ENCODE measurements at places on chromosomes 12 and 14.

GRCh38 chr12:88889326-88890110 lies 309.2 kb upstream of the KITLG start:
- no peak for DNase-seq

- peak; percentile 97 for DNase-seq
Measured at GRCh38 chr14:61934385-61934784, 172.2 kb downstream of the SNAPC1 start.

DNA sequence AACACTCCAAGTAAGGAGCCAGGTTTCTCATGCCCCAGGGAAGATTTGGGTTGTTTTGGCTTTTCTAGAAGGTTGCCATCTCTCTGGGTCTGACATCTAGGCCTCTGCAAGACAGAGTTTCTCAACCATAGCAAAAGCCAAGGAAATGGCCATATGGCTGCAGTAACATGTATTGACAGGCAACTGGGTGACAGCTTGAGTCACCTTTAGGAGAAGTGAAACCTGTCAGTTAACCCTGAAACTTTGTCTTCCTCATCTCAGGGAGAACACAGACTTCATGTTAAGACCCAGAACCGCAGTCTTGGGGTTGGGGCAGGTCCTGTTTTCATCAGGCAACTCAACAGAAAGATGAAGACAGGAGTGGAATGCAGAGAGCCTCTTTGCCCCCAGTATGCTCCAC lies 46.0 kb upstream of the PLBD1 start:
- DNase-seq, result no peak

GRCh38 chr14:81436296-81437138 lies 36.4 kb upstream of the STON2 start:
- DNase-seq, result no peak

DNA sequence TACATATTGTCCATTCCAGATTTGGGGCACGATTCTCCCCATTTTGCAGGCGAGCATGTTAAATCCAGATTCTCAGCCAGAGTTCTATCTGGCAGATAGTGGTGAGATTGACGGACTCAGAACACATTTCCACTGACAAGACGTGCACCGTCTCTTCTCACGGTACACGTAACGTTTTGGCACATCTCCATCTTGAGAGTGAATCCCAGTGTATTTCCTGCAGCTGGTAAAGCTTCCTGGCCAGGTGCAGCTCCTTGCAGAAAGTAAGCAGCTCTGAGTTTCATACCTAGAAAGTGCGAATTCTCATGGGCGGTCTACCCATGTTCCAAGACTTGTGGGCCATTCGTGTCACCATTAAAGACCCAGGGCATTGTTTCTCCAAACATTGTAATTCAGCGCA lies 102.6 kb downstream of the TSPAN9 start:
- no peak for DNase-seq

DNA sequence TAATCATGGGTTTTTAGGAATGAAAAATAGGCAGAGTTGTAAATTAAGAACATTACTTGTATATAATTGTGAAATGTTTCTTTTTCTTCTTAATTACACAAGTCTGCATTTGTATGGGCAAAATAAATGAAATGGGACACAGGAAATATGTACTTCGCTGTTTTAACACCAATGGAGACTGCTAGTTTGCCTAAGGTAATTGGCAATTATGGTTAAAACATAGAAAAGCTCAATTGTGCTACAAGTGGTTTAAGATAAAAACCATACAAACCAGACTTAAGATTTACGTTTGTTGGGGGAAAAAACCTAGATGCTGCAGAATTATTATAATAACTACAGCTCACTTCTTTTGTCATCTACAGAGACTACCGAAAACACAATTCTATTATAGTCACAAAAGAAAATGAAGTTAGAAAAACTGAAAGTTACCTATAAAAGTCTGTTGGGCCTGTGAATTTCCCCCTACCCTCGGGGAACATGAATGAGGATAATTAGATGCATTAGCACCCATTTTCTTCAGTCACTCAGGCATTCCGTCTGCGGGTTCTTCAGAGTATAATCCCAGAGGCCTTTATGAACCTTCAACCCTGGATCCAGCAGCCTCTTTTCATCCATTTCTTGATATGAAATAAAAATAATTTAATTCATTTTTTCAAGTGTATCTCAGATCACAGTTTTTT lies 37.2 kb downstream of the BTBD7 start:
- no peak for DNase-seq

DNA sequence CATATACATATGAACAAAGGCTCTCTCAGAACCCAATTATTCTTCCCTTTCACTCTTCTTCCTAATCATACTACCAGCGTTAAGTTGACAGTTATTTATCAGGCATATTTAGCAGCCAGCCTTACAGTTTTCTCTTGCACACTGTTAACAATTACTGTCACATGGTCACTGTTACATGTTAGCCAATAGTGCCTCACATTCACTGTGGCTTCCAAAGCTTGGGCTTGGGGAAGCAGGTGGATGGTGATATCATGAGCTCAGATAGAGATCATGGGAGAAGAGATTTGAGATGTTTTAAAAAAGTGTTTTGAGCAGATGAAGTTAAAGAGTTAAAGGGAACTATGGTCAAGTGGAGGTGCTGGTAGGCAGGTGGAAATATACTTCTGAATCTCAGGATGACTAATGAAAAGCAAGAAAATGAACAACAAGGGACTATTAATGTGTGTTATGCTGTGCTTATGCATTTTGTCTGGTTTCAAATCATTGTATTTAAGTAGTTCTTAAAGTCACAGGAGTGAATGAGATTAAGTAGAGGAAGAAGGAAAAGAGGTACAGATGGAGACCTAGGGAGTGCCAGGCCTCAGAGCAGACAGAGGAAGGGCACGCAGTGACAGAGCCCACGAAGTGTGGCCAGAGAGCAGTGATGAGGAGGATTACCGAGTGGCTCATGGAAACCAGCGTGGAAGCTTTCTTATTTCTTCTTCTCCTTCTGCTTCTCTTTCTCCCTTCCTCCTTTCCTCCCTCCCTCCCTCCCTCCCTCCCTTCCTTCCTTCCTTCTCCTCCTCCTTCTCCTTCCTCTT lies 39.6 kb downstream of the BICD1 start:
- no peak for DNase-seq

DNA sequence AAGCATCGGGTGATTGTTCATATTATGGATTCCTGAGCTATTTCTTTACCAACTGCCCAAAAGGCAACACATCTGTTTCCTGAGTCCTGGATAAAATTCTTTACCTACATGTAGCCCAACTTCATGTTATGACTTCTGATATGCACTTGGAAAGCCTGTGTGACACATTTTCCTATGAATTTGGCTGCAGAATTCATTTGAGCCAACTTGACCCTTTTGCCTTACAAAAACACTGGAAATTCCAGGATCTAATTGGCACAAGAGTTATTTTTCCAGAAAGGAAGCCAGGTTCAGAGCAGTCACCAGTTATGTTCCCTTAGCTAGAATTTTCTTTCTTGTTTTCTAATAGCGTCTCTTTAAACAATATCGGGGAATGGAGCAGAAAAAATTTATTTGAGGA lies 202.5 kb upstream of the LRIG3 start:
- no peak for DNase-seq

DNA sequence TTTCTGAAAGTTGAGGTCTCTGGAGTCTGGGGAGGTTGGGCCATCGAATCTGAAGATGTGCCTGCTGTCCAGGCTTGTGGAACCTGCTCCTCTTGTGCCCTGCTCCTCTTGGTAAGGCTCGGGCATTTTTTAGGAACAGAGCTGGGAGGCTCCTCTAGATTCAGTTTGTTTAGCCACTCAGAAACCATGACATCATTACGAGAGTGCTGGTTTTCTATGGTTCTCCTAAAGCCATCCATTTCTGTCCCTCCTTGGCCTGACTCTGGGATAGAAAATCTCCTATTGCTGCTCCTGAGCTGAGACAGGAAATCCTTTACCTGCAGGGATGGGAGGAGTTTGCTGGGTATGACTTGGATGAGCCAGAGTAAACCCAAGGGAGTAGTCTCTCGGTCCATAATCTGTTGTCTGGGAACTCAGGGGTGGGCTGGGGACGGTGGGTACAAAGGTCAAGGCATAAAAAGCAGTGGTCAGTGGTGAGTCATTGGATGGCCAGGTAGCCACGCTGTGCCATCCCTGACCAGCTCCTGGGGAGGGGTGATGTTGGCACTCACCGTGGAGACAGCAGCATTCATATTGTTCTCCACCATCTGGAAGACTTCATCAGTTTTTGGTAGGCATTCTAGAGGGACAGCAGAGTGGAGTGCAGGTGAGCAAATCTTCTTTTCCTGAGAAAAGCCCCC lies 2.4 kb upstream of the ADCY4 start:
- DNase-seq, result no peak

- DNase-seq, result no peak
Measured at GRCh38 chr14:32251530-32251929, 48.5 kb upstream of the RNU6-8 start.

- DNase-seq, result no peak
Measured at GRCh38 chr14:42877716-42878115, 1271.0 kb downstream of the LRFN5 start.

DNA sequence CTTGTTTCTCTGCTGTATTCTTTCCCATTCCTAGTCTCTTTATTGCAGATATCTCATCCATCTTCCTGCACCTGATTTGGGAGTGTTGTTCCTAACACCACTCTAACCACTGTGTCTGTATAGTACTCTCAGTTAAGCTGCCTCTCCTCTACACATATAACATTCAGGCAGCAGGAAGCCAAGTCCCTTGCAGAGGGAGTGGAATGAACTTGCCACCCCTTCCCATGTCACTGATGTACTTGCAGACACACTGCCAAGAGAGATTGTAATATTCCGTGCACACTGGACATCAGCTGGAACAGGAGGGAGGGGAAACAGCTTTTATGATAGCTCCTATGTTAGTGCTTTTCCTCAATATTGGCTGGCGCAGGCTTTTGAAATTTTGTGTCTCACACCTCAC lies 281.6 kb upstream of the E2F7 start:
- no peak for DNase-seq

- DNase-seq, result no peak
Measured at GRCh38 chr14:92362781-92363235, 39.8 kb downstream of the SLC24A4 start.

GRCh38 chr12:69284131-69284530 lies 44.8 kb downstream of the CPSF6 start:
- DNase-seq, result peak; percentile 18

- no peak for DNase-seq
Measured at GRCh38 chr14:38254571-38255407, 1.1 kb downstream of the CLEC14A start.

GRCh38 chr14:61213191-61213621 lies 67.9 kb downstream of the TMEM30B start:
- no peak for DNase-seq

- no peak for DNase-seq
Measured at GRCh38 chr12:75170640-75171185, 38.9 kb downstream of the KCNC2 start.

GRCh38 chr12:84976133-84976532 lies 59.9 kb downstream of the TSPAN19 start:
- DNase-seq, result no peak

DNA sequence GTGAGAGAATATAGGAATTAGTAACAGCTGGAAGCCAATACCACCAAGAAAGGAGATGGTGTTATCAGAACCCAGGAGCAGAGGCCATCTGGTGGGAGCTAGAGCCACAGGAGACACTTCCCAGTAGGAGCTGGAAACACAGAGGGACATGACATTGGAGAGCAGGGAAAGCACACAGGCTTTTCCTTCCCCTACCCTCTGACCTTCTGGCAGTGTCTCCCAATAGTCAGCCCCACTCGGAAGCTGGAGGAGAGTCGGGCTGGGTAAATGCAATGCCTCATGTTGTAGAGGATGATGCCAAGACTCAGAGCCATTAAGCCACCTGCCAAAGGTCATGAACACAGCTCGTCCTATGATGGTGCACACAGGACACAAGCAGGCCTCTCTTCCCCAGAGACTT lies 538.5 kb downstream of the BCL11B start:
- no peak for DNase-seq

GRCh38 chr14:33567023-33567728 lies 383.7 kb downstream of the EGLN3 start:
- DNase-seq, result no peak

DNA sequence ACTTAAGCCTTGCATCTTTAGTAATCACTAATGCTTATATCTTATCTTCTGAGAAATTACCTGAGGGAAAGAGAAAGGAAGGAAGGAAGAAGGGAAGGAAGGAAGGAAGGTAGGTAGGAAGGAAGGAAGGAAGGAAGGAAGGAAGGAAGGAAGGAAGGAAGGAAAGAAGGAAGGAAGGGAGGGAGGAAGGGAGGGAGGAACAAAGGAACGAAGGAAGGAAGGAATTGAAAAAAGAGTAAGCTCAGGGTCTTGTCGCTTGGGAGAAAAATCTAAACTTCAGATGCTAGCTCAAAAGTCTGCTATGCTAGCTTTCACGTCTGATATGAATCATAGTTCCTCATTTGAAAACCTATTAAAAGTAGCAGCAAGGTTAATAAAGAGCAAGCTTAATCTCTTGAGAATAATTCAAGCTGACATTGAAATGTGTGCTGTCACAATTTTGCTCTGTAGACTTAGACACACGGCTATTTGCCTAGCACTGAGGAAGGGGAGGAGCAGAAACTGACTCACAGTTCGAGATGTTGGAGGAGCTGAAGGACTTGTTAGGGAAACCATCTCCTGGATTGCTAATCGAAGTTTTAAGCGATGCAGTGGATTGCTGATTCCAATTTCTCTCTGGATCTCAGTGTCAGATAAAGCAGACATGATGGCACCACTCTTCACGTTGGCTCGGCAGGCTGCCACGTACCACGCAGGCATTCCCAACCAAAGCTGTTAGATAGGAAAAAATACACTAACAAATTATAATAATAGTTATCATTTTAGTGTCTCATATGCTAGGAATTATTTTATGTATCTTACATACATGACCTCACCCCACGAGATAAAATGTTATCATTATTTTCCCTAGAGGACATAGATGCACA lies 216.7 kb downstream of the ACSS3 start:
- DNase-seq, result no peak

DNA sequence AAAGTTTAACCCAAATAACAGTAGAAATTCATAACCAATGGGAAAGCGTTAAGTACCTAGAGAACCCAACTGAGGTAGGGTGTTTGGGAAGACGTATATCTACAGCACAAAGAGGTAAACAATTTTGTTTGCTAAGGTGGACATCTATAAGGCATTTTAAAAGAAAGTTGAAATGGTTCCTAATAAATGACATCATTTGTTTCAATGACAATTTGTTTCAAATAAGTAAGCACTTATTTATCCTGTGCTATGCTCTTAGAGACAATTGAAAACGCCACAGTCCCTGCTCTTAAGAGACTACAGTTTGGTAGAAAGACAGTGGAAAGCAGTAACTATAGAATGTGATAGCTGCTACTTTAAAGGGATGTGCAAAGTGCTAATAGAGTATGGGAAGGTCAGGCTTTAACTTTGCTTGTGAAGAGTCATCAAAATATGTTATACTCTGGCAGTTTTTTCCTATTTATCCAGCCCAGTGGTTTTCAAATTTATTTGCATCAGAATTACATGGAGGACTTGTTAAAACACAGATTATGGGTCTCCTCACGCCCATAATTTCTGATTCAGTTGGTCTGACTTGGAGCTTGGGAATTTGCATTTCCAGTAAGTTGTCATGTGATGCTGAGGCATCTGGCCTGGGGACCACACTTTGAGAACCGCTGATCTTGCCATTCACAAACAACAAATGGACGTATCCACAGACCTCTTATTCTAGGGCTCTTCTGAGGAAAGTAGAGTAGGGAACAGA lies 19.6 kb upstream of the SMCO2 start:
- no peak for DNase-seq
